ENCODE measurements at places on chromosomes 1 and 21.

DNA sequence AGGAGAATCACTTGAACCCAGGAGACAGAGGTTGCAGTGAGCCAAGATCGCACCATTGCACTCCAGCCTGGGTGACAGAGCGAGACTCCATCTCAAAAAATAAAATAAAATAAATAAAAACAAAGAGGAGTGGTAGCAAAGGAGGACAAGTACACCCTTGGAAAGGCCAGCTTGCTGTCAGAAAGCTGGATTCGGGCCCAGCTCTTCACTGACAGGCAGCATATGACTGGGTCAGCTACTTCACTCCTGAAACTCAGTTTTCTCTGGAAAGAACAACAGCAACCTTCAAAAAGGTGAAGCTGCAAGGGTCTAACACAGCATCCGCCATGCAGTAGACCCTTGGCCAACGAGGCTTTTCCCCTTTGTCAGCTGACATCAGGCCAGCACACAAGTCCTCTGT is 156.0 kb upstream of the TIAM1 start:
- DNase-seq = no peak

GRCh38 chr1:68495968-68496679 is 758 bp downstream of the DEPDC1 start:
- DNase-seq = peak; percentile 17

- no peak for DNase-seq
Measured at GRCh38 chr1:109768820-109769219, 5.1 kb upstream of the EPS8L3 start.

- no peak for DNase-seq
Measured at GRCh38 chr21:46131588-46131837, 23.9 kb downstream of the FTCD start.

DNA sequence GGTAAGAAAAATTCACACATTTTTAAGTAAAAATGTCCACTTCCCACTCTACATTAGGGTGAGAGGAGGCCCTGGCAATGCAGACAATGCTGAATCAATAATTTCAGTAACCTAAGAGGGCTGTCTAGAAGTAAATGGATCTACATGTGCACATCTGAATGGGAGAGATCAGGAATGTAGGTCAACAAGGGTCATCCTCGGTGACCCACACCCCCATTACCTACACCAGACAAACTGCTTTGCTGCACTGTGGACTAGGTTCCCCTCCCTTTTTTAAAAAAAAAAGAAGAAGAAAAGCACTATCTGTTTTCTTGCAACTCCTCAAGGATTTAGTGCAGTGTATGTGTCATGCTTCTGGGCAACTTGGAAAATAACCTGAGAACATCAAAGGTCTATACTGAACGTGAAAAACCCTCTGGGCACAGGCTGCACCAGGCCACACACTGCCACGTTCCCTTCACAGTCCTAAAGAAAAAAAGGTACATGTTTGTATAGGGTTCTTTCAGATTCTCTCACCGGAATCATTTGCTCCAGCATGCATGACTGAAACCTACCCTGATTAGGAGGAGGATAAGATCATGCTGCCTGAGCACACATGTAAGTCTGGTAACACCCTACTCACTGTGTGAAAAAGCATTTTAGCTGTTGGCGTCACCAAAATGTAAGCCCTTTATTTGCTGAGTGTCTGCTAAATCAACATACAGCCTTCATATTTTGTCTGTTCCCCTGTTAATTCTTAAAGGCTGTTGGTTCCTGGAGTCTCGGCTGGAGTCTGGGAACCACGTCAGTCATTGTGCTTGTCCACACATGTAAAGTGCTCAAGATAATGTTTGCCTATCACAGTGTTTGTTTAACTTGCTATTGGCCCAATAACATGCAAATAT is 341.0 kb downstream of the SMYD3 start:
- no peak for DNase-seq

DNA sequence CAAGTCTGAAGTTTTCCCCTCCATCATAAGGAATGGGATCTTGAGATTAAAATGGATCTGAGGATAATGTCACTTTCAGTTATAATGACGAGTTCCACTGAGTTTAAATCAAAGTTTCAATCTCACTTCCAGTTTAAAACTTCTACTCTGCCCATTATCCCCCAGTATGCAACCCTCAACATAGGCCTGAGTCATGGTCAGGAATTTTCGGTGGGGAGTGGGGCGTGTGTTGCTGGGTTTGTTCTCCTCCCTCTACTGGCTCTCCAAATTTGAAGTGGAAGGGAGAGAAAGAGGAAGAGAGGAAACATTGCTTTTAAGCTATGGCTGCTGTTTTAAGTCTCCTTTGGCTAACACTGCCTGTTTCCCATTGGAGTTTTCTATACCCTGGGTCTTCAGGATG is 152.9 kb downstream of the TM2D1 start:
- DNase-seq = no peak

- DNase-seq = no peak
Measured at GRCh38 chr1:165894591-165894990, 67.2 kb downstream of the UCK2 start.
